Suprapubic skin (tissue), 4 donors: ENCODE measurements at places on chromosomes 4 and X.

GRCh38 chr4:3243136-3243780 is 5.7 kb upstream of the MSANTD1 start:
- DNase-seq = no peak

GRCh38 chrX:15750611-15751154 is 12.6 kb downstream of the CA5B start:
- DNase-seq = no peak

DNA sequence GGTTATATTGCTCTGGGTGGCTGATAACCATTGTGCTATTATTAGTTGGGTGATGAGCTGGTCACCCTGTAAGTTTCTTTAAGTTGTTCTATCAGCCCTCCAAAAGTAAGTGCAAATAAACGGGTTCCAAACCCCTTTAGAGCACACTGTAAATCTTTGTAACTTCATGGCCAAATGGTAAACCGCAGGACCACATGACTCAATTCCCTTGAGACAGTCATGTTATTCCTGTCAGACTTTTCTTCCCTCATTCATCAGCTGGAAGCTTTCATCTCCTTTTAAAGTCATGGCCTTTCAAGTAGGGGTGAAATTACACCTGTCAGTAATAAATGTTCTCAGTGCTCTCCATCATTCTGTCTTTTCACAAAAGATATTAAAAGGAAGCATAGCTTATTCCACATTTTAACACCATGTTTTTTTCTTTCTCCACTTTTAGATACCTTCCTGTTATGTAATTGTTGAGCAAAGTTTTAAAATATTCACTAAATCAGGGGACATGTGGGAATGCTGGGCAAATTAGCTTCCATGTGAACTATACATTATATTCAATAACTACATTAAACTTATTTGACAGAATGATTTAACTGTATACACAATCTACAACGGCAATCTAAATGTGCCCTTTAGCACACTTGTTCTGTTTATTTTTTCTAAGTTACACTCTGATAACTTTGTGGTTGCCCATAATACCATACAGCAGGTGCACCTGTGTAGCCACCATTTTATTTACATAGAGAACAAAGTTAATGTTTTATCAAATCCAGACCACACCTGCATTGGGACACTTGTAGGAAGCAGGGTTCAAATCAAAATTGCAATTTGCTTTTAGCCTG is 275.5 kb downstream of the CFAP299 start:
- no peak for DNase-seq

DNA sequence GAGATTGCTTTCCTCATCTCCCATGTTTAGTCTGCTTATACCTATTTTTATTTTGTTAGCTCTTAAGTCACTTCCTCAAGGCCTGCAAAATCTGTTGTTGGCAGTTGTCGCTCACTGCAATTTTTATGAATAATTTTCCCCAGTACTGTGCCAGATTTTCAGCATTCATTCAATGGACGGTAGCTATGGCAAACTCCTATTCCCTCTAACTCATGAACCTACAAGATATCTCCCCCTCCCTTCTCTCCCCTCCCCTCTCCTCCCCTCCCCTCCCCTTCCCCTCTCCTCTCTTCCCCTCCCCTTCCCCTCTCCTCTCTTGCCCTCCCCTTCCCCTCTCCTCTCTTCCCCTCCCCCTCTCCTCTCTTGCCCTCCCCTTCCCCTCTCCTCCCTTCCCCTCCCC is 160.4 kb downstream of the FRAS1 start:
- no peak for DNase-seq
